ENCODE measurements at places on chromosomes 13 and 19. TPM values are rescaled to one million over a fixed set of nuclear protein-coding genes. Genes with fewer than 3 reads are reported as not detected.
A peak's percentile ranks its signal among the peaks of the same experiment; 100 is the strongest.

The C19orf33 gene
- 16.9 TPM for polyA plus RNA-seq

The NLRP4 gene
- polyA plus RNA-seq, result not detected

- DNase-seq, result no peak
These were observed 29.6 kb upstream of the CALM3 start for GRCh38 chr19:46571495-46571894.

- no peak for DNase-seq
These were observed 107.1 kb upstream of the UQCRFS1 start for GRCh38 chr19:29320086-29320485.

DNA sequence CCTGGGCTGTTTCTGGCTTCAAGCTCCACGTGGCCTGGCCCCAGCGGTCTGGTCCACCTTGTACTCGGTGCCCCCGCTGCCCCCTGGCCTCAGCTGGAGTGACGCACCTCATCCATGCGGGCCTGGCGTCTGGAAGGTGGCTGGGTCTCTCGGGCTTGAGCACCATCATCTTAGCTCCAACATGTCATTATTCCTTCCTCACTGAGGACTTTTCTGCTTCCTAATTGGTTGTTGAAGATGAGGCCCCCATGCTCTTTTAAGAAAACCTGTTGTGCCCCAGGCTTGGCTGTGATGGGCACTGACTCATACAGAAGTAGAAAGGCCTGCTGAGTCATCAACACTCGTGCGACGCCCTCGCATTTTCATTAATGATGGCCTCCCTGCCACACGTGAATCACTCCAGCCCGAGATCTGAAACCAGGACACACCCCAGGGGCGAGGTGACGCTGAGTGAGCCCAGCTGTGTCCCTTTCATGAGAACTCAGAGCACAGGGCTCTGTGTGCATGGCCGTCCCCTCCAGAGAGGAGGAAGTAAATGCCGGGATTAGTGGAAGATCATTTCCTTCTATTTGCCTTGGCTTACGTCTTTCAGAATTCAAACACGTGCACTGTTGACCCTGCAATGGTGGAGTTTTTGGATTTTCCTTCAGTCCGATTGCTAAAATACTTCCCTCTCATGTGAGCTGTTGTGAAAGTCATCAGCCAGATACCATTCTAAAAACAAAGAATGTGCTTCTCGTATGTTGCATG is 14.0 kb upstream of the GJA3 start:
- DNase-seq, result peak; percentile 66

DNA sequence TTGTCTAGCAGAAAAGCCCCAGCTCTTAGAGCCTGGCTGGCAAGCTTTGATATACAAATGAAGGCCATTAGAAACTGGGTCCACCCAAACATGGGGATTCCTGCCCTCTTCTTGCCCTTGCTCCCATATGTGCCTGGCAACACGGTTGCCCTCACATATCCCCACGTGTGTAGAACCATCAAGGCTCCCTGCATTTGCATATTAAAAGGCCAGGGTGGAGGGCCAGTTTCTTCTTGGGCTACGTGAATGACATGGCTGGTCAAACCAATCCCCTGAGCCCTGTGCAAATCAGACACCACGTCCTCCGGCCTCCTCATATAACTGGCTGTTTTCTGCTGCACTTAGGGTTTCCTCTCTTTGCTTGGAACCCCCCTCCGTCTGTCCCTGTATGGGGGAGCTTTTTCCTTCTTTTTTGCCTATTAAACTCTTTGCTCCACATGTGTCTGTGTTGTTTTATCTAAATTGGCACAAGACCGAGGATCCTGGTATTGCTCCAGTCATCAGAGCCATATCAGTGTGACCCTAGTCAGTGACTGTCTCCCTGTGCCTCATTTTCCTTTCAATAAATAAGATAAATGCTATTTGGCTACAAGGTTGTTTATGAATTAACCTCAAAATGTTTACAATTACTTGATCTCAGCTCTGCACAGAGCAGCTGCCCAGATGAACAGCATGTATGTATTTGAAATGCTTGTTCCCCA is 30.3 kb upstream of the CEACAM1 start:
- no peak for DNase-seq

GRCh38 chr13:44347301-44347700 is 26.3 kb upstream of the SERP2 start:
- no peak for DNase-seq

- DNase-seq, result no peak
These were observed 40.8 kb downstream of the SLC7A9 start for GRCh38 chr19:32828643-32829344.

DNA sequence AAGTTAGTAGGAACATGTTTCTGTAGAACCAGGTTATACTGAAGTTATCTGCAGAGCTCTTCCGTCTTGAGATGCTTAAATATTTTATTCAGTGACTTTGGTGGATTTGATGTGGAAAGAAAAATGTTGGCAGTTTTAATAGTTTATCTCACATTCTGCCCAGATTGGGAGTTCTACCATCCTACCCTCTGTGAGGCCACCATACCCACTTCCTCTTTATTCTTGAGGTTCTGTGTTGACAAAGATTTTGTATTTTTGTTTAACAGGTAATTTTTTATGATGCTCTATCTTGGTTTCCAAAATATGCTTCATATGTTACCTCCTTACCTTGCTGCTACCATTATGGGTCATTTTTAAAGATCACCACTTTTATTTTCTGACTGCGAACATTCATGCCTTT is 156.2 kb upstream of the ATXN8OS start:
- DNase-seq, result no peak

DNA sequence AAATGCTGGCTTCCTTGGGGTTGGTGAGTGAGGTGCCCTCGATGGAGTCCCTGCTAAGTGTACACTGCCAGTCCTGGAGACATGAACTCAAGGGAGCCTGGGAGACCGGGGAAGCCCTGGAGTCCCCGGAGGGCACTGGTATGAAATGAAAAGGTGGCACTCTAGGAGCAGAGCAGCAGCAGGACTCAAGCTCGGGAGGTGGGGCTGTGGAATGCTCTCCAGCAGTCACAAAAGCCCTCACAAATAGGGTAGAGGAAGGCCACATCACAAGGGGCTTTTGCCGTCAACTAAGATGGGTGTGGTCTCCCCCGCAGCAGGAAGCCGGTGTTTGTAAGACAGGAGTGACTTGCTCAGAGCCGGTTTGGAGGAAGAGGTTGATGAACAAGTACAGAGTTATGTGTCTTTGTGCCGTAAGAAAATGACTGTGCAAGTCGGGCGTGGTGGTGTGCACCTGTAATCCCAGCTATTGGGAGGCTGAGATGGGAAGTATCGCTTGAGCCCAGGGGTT is 19.3 kb downstream of the CCNE1 start:
- no peak for DNase-seq

- DNase-seq, result peak; percentile 9
These were observed 396.9 kb upstream of the SLITRK5 start for GRCh38 chr13:87274209-87274819.

Data from right lung (tissue), 10 donors.